ENCODE measurements at places on chromosomes 7 and 10.

DNA sequence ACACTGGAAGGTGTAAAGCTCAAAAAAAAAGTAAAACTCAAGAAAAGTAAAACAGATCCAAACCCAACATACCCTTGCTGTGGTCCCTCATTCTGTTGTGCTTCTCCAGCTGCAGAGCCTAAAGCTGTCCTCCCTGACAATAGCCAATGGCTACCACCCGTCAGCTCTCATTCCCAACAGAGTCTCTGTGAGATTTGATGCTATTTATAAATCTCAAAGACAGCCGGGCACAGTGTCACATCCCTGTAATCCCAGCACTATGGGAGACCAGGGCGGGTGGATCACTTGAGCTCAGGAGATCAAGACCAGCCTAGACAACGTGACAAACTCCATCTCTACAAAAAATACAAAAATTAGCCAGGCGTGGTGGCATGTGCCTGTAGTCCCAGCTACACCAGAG, 116.0 kb downstream of the KMT2E start:
- no peak for DNase-seq

- no peak for DNase-seq
Observed at GRCh38 chr10:90849956-90850749, 7.7 kb downstream of the HTR7 start.

GRCh38 chr7:45717537-45718235, 143.5 kb downstream of the ADCY1 start:
- no peak for DNase-seq

GRCh38 chr7:132655131-132655727, 79.0 kb upstream of the PLXNA4 start:
- peak; percentile 45 for DNase-seq

DNA sequence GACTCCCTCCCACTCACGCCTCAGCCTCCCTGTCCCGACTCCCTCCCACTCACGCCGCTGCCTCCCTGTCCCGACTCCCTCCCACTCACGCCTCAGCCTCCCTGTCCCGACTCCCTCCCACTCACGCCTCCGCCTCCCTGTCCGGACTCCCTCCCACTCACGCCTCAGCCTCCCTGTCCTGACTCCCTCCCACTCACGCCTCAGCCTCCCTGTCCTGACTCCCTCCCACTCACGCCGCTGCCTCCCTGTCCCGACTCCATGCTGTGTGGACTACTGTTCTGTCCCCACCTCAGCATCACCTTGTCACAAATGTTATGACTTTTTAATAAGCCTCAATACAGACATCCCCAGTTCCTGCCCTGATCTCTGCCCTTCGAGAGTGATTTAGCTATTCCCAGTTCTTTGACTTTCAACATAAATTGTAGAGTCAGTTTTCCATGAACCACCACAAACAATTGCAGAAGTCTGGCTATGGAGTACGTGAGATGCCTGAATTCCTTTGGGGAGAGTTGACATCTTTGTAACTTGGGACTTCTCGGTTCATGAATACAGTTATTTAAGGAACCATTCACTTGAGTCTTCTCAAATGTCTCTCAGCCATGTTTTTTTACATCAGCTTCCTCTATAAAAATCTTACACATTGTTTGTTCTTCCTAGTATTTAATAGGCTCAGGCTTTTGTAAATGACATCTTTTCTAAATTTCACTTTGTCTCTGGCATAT, 71.9 kb downstream of the FOXL3 start:
- no peak for DNase-seq

- DNase-seq, result peak; percentile 29
Observed at GRCh38 chr10:50063100-50063499, 4.7 kb upstream of the WASHC2A start.

GRCh38 chr7:107725138-107725740, 18.7 kb upstream of the CBLL1 start:
- DNase-seq, result peak; percentile 58

GRCh38 chr10:71582019-71582418, 137.6 kb downstream of the C10orf105 start:
- DNase-seq, result peak; percentile 71

GRCh38 chr10:104875561-104875960, 234.5 kb downstream of the SORCS3 start:
- DNase-seq, result no peak

DNA sequence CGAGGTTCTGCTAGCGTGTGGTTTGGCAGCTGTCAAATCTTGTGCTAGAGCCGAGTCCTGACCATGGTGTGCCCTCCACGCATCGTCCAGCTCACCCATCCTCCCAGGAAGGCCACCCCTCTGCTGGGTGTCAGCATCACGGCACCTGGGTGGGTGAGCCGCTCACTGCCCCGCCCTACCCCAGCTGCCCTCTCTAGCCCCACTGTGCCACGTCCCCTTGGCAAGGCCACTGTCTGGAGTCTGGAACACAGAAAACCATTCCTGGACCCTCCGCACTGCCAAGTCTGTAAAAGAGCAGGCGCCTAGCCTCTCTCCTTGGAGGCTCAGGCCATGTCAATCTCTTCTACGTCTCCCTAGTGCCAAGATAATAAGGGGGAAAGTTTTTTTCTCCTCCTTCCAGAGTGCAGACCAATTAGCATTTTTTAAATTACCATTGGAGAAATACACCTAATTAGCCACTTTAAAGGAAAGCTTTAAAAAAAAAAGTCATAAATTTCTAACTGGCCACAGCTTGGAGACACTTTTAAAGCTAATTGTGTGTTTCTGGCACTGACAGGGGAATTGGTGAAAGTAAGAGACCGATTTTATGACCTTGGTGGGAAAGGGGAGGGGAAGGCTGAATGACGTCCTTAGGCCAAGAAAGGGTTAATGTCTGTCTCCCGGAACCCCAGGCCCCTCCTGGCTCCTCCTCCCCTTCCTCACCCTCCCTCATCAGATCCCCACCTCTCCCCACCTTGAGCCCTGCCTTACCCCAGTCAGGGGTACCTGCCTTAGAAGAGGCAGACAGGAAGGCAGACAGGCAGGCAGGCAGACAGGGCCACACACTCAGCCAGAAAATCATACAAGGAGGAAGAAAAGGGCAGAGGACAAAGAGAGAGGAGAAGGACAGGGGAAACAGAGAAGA, 151.2 kb downstream of the PLXNA4 start:
- DNase-seq, result peak; percentile 76

DNA sequence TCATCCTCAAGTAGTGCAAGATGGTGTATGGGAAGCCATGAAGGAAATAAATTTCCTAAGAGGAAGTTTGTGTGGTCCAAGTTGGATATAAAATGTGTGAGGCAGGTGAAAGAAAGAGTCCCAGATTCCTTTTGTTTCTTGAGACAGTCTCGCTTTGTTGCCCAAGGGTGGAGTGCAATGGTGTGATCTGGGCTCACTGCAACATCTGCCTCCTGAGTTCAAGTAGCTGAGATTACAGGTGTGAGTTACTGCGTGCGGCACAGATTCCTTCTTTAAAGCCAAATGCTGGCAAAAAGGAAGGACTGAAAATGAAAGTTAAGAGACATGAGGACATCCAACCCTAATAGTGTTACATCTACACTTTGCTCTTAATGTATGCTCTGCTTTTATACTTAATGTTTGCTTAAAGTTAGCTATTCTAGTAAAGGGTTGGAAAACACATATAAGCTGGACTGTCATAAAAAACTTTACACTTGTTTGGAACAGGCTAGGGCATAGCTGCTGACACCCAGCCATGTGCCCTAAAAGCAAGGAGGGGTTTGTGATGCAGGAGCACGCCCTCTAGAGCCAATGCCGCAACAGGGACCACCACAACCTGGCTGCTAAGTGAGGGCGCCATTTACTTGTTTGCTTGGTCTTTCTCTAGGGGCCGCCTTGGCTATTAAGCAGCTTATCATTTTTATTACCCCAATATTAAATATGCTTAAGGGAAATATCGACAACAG, 34.5 kb downstream of the CLEC2L start:
- DNase-seq, result peak; percentile 57

GRCh38 chr10:69240455-69240854, 20.3 kb downstream of the HKDC1 start:
- DNase-seq, result no peak

DNA sequence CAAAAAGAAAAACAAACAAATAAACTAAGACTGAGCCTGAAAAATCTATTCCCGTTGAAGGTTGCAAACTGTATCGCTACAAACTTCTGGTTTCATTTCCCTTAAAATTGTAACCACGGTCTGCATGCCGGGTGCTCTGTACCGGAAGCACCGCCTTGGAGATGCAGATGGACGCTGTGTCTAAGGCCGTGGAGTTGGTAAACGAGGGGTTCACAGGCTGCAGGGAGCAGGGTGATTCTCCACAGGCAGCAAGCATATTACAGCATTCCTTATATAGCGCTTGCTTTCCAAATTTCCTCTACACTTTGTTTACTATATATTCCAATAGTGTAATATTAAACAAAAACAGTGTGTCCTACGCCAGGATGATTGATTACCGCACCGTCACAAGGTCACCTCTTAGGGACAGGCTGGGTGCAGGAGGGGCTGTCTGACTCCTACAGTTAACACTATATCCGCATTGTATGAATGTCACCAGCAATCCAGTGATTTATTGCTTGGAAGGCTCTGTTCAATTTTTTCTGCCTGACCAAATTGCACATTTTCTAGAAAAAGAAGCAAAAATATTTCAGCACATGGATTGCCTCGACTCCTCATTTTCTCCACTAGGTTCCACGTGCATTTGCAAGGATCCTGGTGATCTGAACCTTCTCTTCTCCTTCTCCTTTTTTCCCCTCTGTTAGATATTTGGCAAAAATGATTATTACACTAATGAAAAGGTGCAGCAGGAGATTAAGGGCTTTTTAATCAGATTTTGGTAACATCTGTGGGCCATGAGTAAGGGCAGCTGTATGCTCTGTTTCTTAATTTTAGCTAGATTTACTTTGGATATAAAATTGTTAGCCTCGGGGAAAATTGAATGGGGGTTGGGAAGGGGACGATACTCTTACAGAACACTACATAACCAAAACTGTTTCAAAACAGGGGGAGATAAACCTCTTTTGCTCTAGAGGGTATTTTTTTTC, 325.8 kb upstream of the MGMT start:
- DNase-seq, result no peak

DNA sequence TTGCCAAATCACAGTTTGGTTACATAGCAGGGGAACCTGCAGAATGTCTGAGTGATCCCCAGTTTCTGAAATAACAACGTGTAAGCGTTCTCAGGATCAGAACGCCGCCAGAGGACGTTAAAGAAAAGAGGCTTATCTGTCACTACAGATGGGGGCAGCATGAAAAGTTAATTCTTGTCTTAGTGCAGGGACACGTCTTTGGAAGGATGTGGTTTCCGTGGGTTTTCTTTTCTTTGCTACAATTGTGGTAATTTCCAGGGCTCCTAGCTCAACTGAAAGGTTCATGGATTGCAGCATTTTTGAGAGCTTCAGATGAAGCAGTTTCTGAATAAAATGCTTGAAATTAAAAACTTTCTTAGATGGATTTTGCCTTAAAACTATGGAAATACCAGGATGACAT, 106.6 kb downstream of the PRKCQ start:
- no peak for DNase-seq

DNA sequence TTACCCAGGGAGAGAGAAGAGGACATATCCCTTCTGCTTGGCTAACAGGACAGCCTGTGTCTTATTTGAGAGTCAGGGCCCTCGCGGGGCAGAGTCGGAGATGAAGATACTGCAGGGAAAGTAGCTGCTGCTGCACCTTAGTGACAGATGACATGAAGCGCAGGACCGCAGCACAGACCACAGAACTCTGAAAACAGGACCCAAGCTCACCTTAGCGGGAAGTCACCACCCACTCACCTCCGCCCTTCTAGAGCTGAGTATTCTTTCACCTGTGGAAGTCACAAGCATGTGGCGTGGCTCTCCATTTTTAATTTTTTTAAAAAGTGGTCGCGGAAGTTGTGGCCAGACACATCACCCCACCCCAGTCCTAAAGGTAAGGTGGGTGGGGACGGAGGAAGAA, 191.4 kb downstream of the FAM107B start:
- no peak for DNase-seq

- no peak for DNase-seq
Observed at GRCh38 chr10:78775891-78776290, 292.9 kb upstream of the ZMIZ1 start.

GRCh38 chr10:29811751-29812427, 177.1 kb upstream of the SVIL start:
- DNase-seq, result peak; percentile 33

GRCh38 chr10:132207536-132208461, 21.1 kb downstream of the DPYSL4 start:
- DNase-seq, result peak; percentile 30

Measured in iPS-NIHi11 (cell line).